ENCODE measurements at places on chromosomes 12 and 14. TPM values are rescaled to one million over a fixed set of nuclear protein-coding genes. Genes with fewer than 3 reads are reported as not detected.

- no peak for DNase-seq
Measured at GRCh38 chr14:58131386-58131785, 20.6 kb downstream of the ARMH4 start.

- no peak for DNase-seq
Measured at GRCh38 chr12:54004063-54004840, 4.3 kb downstream of the HOXC9 start.

DNA sequence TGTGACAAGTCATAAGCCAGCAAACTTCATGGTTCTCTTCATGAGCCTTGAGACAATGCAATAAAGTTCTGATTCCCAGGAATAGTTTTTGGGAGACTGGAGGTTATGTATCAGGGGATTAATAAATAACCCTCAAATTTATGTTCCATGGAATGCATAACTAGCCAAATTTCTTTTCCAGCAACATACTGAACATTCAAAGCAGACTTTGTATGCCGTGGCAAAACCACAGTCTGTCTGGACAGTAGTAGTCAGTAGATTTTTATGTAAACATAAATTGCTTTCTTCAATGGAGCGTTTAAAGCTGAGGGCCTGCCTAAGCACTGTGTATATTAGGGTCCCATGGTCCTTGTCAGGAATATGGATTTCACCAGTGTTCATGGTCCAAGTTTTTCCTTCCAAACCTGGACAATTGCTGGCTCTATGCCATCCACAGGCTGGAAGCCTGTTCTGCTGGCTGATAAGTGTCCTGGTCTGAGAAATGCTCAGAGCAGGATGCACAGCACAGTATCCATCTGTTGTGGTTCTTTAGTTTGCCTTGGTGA lies 144.9 kb downstream of the SRGAP1 start:
- no peak for DNase-seq

- DNase-seq = no peak
Measured at GRCh38 chr14:92585981-92586937, 72.7 kb downstream of the RIN3 start.

DNA sequence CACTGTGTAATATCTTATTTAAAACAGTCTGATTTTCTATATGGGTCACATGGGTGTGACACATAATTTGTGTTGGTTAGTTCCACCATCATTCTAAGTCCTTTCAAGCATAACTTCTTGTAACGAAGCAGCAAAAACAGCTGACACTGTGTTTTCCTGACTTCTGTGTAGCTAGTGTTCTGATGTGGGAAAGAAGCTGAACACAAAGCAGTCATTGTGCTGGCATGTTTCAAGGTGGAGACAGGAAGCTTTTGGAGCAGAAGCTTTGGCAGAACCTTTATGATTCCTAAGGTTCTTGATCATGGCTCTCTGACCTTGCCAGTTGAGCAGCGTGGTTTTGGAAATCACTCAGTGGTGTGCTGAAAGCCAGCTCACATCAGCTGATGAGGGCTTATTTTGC lies 351.7 kb upstream of the MDGA2 start:
- DNase-seq = no peak

DNA sequence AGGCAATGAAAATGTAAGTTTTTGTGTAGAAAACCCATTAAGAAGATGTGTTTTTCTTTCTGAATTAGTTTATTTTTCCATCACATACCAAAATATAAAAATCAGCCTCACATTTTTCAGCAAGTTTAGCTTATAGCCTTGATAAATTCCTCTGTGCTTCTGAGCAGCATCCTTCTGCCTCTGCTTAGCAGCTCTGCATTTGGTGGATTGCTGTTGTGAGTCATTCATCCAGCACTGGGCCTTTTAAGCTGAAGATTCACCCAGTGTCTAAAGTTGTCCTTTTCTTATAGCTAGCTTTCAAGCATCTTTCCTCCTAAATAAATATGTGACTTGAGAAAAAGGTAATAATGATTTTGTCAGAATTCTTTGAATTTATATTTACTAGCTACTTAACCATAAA lies 206.1 kb downstream of the PCNX1 start:
- DNase-seq = no peak

KRT78 gene
- not detected for total RNA-seq

GRCh38 chr12:102513739-102514138 lies 33.4 kb upstream of the IGF1 start:
- no peak for DNase-seq

DNA sequence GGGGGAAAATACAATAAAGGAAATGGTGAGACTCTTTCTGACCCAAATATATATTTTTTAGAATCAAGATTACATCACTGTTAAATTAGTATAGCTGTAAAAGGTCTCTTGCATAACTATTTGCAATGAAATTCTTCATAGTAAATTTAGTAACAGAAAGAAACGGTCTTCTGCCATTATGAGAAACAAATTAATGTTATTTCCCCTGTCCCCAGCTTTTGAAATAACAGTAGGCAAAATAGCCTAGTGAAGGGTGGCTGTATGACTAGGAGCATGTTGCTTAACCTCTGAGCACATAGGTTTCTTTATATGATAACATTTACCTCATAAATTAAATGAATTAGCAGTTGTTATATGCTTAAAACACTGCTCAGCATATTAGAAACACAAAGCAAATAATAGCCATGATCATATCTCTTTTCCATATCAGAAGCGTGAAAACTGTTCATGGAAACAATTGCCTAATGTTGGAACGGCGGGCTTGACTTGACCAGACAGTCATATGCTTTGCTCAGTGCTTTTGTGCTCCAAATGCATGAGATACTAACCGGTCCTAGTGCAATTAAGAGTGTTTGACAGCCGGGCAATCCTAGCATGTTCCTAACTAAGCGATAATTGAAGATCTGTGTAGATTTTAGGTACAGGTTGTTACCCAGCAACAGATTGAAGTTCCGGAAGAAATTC lies 24.0 kb downstream of the BHLHE41 start:
- no peak for DNase-seq

DNA sequence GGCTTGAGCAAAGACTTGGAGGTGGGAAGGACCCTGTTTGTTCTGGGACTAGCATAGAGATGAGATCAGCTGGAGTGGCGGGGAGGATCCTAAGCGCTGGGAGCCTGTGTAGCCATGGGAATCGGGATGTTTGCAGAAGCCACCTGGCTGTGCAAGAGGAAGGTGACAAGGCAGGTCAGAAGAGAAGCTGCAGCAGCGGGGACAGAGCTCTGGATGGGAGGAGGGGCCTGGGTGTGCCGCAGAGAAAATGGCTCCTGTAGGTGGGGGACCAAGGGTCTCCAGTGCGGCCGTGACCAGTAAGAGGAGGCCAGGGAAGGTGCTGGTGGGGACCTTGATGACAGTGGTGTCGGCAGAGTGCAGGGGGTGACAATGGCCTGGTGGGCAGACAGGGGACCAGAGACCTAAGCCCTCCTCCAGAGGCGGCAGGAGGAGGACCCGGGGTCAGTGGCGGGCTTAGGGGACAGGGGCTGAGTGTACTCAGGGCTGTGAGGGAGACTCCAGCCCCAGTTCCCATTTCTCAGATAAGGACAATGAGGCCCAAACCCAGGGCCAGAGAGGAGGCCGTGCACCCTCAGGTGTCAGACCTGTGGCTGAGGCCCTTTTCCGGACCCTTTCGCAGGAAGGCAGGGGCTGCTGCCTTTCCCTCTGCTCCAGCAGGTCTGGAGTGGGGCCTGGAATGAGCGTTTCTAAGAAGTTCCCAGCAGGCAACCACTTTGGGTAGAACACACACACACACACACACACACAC lies 206.6 kb upstream of the RTL1 start:
- DNase-seq = no peak

DNA sequence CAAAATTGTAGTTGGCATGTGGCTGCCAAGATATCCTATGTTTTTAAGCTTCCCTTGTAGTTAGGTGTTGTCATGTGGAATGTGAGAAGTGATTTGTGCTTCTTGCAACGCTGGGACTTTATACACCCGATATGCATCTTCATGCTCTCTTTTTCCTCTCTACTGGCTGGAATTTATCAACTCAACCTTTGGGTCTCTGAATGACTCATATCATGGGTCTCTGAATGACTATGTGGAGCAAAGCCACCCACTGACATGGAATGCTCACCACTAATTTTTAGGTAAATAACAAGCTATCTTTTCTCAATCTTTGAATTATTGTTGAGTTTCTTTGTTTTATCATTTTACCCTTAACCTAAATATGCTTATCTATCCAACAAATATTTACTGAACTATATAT lies 144.6 kb downstream of the ATP23 start:
- no peak for DNase-seq

DNA sequence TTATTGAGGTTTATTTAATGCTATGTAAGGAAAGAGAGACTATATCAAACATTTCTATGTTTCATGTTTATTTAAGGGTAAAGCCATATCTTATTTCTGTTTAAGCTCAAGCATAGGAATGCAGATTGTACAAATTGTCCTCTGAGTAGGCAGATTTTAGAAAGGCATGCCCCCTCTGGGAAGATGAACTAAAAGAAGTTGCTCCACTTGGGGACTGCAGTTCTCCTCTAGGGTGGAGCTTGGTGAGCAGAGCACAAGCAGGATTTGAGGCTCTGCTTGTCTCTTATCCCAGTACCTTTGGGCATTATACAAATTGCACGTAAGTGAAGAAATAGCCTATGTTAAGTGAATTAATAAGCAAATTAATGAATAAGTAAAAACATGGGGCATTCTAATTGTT lies 96.2 kb upstream of the PDE3A start:
- no peak for DNase-seq

- DNase-seq = no peak
Measured at GRCh38 chr12:1544996-1545700, 49.2 kb downstream of the FBXL14 start.

SSPN gene
- total RNA-seq = 4.1 TPM

DNA sequence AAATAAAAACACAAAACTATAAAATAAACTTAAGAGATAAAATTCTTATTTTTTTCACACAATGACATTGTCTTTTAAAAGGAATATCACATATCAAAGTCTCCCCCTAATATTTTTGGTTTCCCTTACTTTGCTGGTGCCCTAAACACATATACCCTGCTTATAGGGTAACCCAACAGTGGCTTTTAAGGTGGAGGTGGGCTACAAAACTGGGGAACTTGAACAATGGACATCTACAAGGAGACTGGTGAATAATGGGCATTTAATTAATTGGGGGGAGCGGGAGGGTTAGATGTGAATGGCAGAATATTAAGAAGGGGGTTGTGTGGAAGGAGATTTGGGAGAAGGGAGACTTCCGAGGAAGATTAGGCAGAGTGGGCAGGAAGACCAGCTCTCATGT lies 9.6 kb downstream of the B4GALNT1 start:
- no peak for DNase-seq

- no peak for DNase-seq
Measured at GRCh38 chr14:92613008-92613658, 99.6 kb downstream of the RIN3 start.
